Urinary bladder (tissue), 4 donors: ENCODE measurements at places on chromosomes 11 and 22.

- peak; percentile 37 for DNase-seq
These were observed 679 bp upstream of the DPP3 start for GRCh38 chr11:66479394-66480116.

DNA sequence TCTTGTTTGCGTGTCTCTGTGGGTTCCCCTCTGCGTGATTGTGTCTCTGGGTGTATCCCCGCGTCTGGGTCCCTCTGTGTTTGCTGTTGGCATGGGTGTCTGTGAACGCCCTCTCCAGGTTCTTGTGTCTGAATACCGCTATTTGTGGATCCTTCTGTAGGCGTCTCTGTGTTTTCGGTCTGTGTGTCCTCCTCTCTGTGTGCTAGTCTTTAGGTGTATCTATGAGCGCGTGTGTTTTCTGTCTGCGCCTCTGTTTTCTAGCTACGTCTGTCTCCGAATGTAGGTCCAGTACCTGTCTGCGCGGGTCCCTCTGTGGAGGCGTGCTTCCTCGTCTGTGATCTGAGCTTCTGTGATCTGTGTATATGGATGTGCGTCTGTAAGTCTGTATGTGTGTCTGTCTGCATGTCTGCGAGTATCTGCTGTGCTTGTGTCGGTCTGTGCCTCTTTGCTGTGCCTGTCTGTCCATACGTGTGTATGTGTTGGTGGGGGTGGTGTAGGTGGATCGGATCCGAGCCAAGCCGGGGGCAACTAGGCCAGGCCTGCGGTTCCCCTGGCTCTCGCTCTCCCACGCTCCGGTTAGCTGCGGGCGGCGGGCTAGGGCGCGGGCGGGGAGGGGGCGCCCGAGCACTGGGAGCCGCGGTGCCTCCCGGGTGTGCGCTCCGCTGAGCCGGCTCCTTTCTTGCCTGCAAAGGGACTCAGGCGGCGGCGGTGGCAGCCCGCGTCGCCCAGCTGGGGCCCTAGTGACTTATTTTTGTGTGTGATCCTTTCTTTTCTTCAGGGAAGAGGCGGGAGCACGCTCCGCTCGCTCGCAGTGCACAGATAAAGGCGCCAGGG lies 105.3 kb upstream of the E2F8 start:
- no peak for DNase-seq

- no peak for DNase-seq
These were observed 607 bp upstream of the ROBO4 start for GRCh38 chr11:124898263-124898680.

GRCh38 chr11:131871006-131871405 lies 500.6 kb downstream of the NTM start:
- no peak for DNase-seq

DNA sequence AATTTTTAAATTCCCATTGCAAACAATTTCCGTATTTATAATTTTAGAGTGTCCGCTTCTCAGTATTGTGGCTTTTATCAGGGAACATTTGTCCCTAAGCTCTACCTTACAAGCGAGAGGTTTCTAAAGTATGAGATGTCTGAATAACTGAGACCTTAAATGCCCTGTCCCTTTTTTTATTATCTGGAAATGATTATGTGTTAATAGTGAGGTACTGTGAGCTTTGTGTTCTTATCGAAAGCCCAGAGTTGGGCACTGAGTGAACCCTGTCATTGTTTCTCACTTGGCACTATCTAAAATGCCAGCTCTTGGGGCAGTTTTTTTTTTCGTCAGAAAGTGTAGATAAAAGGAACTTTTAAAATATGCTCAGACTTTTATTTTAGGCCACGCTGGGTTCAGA lies 9.5 kb downstream of the CTTN start:
- DNase-seq = no peak

DNA sequence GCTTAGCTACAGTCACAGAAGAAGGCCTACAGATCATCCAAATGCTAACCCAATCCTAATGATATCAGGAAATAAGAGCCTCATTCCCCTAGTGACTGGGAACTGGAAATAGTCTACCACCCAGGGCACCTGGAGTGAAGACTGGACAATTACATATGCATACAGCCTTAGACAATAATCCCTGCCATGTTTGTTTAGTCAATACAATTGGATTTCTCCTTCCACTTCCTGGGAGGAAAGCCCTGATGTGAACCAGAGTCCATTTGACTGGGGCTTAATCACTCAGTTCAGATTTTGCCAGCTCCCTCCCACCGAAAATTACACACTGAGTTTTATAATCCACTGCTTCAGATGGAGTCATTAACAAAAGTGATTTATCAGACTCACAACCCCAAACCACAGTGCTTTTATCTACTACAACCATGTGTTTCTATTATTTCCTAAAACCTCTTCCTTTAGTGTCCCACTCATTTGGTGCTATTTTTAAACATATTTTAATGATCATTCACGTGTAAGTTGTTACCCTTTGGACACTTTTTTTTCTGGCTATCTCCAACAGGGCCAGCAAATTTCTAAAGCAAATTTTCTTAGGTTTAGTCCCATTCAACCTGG lies 29.9 kb downstream of the CWF19L2 start:
- DNase-seq = no peak

GRCh38 chr11:106961518-106961917 lies 56.8 kb downstream of the GUCY1A2 start:
- no peak for DNase-seq

GRCh38 chr11:94515398-94515797 lies 3.1 kb downstream of the C11orf97 start:
- DNase-seq = no peak

GRCh38 chr22:39514373-39514973 lies 5.9 kb upstream of the ATF4 start:
- no peak for DNase-seq

- no peak for DNase-seq
These were observed 2.8 kb upstream of the ACR start for GRCh38 chr22:50734986-50735738.

DNA sequence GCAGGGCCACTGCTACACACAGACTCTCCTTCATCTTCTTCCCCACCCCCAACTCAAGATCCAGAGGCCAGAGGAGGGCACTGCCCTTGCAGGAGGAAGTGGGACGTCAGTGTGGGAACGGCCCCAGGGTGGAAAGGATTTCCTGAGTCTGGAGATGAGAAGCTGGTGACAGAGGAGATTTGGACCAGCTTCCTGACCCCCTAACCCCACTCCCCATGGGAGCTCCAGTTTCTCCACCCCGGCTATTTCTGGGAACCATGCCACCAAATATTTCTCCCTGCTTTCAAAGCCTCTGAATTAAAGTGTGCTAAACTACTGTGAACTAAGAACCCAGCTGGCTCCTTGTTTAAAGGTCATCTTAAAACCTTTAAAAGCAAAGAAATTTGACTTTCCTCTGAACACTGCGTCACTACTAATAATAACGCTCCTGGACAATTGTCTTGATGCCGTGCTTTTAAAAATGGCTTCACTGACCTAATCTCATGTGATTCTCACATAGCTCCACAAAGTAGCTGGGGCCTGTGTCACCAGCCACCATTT lies 46.6 kb downstream of the CWC15 start:
- DNase-seq = peak; percentile 70

DNA sequence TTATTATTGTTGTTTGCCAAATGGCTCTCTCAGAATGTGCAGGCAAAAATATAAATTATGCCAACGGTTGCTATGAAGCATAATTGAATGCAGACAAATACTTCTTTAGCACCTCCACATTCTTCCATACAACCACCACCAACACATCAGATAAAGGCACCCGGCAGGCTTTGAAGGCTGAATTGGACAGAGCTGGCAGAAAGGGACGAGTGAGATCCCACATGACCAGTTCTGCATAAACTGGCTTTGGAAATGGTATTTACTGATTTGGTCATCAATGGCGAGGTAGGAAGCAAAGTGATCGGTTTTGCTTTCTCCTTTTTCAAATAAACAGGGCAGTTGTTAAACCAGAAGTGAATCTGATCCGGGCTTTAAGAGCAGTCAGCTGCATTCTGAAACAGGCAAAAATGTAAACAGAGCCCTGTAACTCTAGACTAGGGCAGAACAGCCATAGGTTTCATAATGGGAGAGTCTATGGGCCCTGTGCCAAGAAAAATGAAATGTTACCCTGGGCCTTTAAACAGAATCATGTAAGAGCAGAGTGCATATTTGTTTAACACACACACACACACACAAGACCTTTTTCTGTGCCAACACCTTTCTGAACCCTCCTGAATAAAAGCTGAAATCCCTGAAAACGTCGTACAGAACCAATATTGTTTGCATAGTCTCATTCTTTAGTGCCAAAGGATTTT lies 97.7 kb downstream of the MPPED2 start:
- peak; percentile 87 for DNase-seq

DNA sequence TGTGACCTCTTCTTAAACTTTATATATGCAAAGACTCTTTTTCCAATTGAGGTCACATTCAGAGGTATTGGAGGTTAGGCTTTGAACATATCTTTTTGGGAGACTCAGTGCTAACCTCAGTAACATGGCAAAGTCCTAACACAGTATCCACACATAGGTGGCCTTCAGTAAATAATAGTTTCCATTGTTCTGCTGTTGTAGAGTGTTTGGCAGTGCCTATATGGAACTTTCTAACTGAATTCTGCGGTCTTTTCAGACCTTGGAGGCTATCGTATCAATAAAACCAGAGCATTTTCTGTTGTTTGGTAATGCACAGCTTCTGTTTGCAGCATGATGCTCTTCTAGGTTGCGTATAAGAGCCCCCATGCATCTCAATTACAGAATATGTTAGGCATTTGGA lies 47.0 kb downstream of the LDLRAD3 start:
- no peak for DNase-seq

- no peak for DNase-seq
These were observed 88.9 kb upstream of the CLNS1A start for GRCh38 chr11:77726524-77726923.

DNA sequence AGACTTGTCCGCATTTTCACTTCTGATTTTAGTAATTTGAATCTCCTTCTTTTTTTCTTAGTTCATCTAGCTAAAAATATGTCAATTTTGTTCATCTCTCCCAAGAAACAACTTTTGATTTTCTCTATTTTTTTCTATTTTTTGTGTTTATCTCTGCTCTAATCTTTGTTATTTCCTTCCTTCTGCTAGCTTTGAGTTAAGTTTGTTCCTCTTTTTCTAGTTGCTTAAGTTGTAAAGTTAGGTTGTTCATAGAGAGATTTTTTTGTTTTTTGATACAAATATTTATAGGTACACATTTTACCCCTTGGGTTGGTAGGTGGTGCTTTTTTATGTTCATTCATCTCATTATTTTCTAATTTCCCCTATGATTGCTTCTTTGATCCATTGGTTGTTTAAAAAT lies 22.1 kb upstream of the XKR3 start:
- no peak for DNase-seq

DNA sequence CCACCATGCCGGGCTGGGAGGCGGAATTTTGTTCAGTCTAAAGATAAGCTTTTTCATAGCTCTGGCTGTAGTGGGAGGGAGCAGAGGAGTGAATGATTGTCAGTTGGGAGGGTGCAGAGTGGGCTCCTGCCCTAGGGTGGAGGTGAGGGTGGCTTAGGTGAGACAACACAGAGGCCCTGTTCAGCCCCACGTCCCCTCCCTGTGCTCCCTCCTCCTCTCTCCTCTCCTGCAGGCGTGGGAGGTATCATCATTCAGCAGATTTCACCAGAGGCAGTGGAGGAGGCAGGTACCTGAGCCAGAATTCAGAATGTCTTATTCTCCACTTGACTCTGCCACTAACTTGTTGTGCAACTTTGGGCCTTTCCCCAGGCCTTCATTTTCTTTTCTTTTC lies 1.7 kb upstream of the THRSP start:
- DNase-seq = no peak

GRCh38 chr22:29706486-29706885 lies 13.3 kb upstream of the CABP7 start:
- DNase-seq = no peak

- DNase-seq = no peak
These were observed 51.0 kb downstream of the CTNND1 start for GRCh38 chr11:57812634-57813033.

DNA sequence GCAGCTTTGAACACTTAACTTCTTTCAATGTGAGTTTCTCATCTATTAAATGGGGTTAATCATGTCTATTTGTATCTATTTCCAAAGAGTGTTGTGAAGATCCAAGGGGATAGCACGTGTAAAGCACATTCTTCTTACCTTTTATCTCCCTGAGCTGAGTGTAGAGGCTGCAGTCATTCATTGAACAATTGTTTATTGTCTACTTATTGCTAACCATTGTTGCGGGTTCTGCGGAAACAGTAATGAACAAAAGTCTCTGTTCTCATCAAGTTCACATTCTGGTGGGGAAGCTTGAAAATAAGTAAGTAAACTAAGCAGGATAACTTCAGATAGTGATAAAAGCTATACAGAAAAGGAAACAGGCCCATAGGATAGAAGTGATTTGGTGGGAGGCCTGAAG lies 27.4 kb upstream of the PLET1 start:
- DNase-seq = no peak

GRCh38 chr22:45335854-45336522 lies 26.3 kb downstream of the FAM118A start:
- no peak for DNase-seq

DNA sequence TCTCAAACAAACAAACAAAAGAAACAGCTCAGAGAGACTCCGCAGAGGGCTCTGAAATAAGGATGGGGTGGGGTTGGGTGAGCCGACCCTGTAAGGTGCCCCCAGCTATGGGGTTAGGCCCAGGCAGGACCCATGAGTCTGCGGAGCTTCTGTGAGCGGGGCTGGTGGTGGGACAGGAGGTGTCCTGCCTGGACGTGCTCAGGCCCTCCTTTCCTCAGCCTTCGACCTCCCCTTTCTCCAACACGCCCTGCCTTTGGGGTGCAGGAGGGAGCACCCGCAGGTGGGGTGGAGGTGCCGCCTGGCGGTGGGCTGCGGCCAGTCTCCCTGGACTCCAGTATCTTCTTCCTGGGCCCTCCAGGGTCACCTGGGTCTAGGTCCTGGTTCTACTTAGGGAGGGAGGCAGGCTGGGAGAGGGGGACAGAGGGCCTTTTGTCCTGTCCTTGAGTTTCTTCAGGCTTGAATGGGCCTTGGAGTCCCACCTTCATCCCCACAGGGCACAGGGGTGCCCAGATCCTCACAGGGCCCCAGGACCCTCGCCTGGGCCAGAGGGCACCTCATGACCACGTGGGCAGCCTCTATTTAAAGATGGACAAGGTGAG lies 12.3 kb downstream of the PRR33 start:
- no peak for DNase-seq

DNA sequence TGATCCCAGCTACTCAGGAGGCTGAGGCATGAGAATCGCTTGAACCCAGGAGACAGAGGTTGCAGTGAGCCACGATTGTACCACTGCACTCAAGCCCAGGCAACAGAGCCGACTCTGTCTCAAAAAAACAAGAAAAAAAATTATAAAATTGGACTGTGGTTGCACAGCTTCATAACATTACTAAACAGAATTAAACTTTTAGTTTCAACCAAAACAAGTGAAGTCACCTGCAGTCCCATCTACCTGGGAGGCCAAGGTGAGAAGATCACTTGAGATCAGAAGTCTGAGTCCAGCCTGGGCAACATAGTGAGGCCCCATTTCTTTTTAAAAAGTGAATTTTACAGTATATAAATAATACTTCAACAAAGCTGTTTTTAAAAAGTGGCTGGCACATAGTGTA lies 47.8 kb upstream of the CD5 start:
- no peak for DNase-seq

GRCh38 chr22:34102633-34103032 lies 182.4 kb upstream of the LARGE1 start:
- DNase-seq = no peak

GRCh38 chr11:122661182-122661945 lies 5.8 kb downstream of the UBASH3B start:
- no peak for DNase-seq

- no peak for DNase-seq
These were observed 510 bp upstream of the LSP1 start for GRCh38 chr11:1852271-1852876.
